ENCODE measurements at places on chromosomes 2 and 18.

DNA sequence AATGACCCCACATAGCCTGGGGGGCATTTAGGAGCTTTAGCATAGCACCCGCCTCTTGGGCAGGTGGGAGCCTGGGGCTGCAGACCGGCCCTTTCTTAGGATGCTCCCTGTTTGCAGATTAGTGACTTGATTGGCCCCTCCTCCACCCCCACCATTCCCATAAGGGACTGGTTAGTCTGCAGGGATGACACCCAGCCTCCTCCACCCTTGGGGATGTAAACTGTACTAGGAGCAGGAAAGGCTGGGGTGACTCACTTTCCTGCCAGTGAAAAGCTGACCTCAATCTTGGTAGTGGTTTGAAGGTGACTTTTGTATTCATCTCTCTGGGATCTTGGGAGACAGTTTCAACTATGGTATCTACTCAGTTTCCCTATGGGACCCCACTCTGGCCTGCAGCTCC lies 24.2 kb downstream of the CTIF start:
- peak; percentile 53 for DNase-seq

- no peak for DNase-seq
Observed at GRCh38 chr2:137838255-137839092, 125.8 kb upstream of the HNMT start.

DNA sequence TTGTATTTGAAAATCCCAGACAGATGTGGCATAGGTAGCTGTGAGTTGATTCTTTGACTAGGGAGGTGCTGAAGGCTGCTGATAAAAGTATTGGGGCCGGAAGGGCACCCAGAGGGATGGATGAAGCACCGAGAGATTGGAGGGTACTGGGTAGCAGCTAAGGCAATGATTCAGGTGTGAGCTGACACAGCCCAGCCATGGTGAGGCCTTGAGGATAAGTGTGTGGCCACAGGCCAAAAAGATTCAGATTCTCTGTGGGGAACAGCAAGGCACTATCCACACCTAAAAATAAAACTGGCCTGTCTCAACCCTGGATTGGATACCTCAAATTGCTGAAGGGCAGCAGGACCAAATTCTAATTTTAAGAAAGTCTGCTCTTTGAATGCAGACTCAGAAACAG lies 35.2 kb downstream of the RDH14 start:
- no peak for DNase-seq

DNA sequence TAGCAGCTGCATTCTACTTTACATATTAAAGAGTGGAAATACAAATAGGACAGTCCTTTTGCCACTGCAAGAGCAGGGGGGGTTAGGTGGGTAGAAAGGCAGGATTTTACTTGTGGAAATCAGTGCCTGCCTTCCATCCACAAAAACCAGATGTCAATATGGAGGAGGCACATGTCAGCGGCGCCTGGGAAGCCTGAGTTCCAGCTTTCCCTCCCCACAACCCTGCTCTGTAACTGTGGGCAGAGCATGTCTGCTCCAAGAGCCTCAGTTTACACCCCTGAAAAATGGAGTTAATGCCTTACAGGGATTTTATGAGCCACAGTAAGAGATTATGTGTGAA lies 32.9 kb downstream of the STEAP3 start:
- no peak for DNase-seq

DNA sequence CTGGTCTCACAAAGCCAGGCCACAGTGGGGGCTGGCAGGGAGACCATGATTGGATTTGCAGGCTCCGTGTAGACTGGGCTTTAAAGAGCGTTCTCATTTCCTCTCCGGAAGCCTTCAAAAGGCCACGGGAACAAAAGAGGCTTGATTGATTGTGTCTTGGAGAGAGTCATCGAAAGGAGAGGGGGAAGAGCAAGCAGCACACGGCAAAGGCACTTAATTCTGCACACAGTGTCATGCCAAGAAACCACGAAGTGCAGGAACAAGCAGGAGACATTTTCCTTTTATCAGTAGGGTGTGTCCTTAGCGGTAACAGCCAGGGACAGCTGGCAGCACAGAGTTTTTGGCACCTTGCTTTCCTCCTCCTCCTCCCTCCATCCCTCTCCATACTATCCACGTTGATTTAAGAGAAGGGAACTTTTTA lies 47.7 kb downstream of the GLI2 start:
- no peak for DNase-seq

DNA sequence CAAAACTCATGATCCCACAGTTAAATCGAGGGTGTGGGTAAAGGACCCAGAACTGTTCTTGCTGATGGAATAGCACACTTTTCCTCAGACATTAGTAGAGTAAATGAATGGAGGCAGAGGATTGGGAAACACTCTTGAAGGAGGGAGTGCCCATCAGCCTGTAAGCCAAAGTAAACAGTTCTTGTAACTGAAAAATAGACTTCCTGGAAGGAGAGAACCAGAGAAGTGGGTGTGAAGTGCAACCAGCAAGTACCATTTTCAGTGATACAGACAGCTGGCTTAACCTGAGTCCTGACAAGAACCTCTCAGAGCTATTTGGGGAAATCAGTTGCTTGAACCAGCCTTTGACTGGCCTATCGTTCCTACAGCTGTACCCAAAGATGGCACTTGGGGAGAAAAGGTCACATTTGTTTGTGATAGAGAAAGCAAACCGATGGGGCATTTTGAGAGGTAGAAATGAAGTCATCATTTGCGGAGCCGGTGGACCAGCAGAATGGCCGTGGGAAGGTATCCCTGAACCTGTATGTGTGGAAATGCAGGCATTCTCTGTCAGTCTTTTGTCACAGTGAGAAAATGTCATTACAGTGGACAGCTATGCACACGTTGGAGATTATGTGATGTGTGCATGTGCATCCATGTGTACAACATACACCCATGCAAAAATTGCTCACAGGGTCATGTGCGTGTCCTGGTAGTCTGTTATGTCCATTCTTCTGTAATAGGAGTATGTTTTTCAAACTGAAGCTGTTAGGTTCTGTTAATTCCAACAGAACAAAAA lies 17.8 kb downstream of the CRIM1 start:
- DNase-seq = no peak

- DNase-seq = peak; percentile 54
Observed at GRCh38 chr2:75646583-75647425, at the start of gene MRPL19. TSS of gene MRPL19 (plus strand) at chr2:75646783. CDS start at chr2:75646808, 25 bp downstream.

DNA sequence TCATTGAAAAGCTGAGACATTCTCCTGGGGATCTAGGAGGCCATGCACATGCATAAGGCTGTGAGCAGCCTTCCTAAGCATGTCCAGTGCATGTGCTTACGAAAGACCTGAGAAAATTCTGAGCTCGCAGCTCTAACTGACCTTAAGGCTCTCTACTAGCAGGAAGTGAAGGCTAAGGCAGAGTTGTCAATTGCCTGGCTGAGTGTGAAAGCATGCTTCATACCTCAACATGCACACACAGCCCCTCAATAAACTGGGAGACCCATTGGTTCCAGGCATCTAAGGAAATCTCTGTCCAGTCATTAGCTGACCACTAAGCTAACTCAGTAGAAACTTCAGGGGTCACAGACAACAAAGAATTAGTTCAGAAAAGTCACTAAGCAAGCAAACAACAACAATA lies 42.0 kb downstream of the ALPK2 start:
- DNase-seq = no peak

DNA sequence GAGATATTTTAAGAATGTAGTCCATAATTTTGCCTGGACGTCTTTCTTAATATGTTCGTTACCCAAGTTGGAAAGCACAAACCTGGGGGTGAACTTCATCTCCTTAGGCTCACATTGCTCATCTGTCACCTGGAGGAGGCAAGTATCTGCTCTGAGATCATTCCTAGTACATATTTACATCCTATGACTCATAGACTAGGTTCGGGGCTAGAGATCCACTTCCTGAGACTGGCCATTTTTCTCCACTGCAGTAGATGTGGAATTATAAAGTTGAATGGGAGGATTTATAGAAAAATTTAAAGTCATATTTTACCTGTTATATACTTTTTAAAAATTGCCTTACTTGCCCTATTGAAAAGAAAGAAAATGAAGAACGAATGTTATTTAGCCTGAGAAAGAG lies 77.5 kb upstream of the PROKR1 start:
- no peak for DNase-seq

DNA sequence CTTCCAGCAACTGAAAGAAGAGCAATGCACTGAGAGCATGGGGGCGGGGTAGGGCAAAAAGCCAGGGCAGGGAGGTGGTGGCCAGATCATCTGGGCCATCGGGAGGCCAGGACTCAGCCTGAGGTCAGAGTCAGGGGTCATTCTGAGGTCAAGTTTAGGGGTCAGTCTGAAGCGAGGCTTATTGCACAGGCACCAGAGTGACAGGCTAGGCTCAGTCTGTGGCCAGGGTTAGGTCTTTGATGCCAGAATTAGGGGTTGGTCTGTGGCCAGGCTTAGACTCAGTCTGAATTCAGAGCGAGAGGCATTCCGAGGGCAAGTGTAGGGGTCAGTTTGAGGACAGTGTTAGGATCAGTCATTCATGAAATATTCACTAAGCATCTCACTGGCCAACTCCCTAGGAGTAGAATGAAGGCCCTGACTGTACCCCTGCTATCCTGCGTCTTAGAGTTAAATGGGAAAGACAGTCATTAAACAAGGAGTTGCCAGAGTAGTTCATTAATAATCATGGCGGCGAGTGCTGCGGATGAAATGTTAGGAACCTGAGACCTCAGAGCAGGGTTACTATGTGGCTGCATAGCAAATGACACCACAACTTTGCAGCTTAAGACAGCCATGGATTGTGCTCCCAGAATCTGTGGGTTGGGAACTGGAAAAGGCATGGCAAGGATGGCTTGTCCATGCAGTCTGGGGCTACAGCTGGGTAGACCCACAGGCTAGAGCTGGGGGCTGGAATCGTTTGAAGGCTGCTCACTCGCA lies 198.7 kb downstream of the CYP26B1 start:
- peak; percentile 65 for DNase-seq

DNA sequence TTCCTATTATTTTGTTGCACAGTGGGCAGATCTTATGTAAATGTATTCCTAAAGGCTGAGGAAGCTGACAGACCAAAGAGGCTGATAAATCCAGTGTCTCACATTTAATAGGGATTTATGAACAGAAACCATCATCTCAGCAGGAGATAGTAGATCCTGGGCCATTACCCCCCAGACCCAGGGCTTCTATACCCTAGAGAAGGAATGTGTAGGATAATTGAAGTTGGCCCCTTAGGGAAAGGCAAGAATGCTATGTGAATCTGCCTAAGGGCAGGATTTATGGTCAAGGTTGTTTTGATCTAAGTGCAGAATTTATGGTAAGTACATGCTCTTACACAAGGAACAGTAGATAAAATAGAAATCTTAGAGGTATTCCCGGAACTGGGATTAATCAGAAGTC lies 29.0 kb downstream of the RPL37A start:
- no peak for DNase-seq

DNA sequence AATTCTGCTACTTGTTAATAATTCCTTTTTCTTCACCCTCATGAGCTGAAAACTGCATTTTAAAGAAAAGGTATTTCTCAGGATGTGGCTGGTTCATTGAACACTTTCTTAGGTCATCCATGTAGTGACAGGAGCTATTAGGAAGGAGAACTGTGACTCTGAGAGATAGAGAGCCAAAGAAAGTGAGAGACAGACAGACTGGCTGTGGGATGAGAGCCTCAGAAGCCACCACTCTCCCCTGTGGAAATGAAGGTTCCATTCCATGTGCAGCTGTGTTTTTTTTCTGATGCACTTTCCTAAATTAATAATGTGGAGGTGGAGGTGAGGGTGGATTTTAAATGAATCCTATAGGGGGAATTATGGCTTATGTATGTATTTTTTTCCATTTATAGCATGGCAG lies 113.3 kb downstream of the FAM210A start:
- DNase-seq = no peak

Data from BJ (cell line).